ENCODE measurements at places on chromosomes 1 and 21. TPM values are rescaled to one million over a fixed set of nuclear protein-coding genes. Genes with fewer than 3 reads are reported as not detected.

- H3K4me3 ChIP-seq: no peak overlapping the region
- peaks cover 5% of the 10 kb centered on the region for H3K36me3 ChIP-seq
- H3K27ac ChIP-seq: no peak overlapping the region
- H3K4me1 ChIP-seq: peaks cover 6% of the 10 kb centered on the region
Measured at GRCh38 chr21:26025536-26026512, 144.7 kb downstream of the APP start.

GRCh38 chr1:33516428-33516827, 44.0 kb downstream of the ZSCAN20 start:
- no peak for DNase-seq
- H3K27ac ChIP-seq: no peak overlapping the region
- H3K36me3 ChIP-seq: no peaks in the 10 kb centered on the region
- no peak overlapping the region for H3K4me3 ChIP-seq
- no peaks in the 10 kb centered on the region for H3K27me3 ChIP-seq

DNA sequence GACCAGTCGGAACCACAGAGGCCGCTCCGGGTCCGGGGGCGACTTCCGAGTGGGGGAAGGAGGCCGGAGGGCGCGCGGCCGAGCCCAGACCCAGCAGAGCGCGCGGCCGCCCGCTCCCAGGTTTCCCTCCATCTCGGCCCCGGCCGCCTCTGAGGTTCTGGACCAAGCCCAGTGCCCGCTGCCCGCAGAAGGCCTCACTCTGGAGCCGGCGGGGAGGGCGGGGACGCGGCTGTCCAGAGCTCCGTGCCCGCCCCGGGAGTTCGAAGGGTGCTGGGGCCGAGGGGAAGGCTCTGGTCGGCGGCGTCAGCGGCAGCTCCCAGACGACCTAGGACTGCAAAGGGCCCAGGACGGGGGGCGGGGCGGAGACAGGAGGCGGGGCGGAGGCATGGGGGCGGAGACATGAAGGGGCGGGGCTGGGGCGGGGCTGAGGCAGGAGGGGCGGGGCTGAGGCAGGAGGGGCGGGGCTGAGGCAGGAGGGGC, 48.0 kb upstream of the SLC19A1 start:
- H3K4me3 ChIP-seq: no peak overlapping the region
- no peaks in the 10 kb centered on the region for H3K36me3 ChIP-seq

- H3K27me3 ChIP-seq: peaks cover 12% of the 10 kb centered on the region
- no peak overlapping the region for H3K27ac ChIP-seq
- H3K4me3 ChIP-seq: no peak overlapping the region
- no peak for DNase-seq
- no peaks in the 10 kb centered on the region for H3K36me3 ChIP-seq
Measured at GRCh38 chr1:109443476-109443875, 17.2 kb upstream of the PSMA5 start.

- no peak for DNase-seq
- no peak overlapping the region for H3K27ac ChIP-seq
- H3K4me3 ChIP-seq: no peak overlapping the region
- H3K4me1 ChIP-seq: no peaks in the 10 kb centered on the region
- no peaks in the 10 kb centered on the region for H3K36me3 ChIP-seq
- H3K27me3 ChIP-seq: no peaks in the 10 kb centered on the region
Measured at GRCh38 chr1:245704341-245704740, 549.6 kb downstream of the KIF26B start.

- no peak overlapping the region for H3K27ac ChIP-seq
- peaks cover 5% of the 10 kb centered on the region for H3K27me3 ChIP-seq
- no peak for DNase-seq
- H3K4me1 ChIP-seq: no peaks in the 10 kb centered on the region
Measured at GRCh38 chr1:48750109-48750508, 26.6 kb downstream of the BEND5 start.

- H3K4me3 ChIP-seq: no peak overlapping the region
- H3K27ac ChIP-seq: no peak overlapping the region
- no peaks in the 10 kb centered on the region for H3K36me3 ChIP-seq
- H3K27me3 ChIP-seq: no peaks in the 10 kb centered on the region
- no peak for DNase-seq
Measured at GRCh38 chr1:220804202-220804586, 17.5 kb downstream of the MTARC1 start.

Gene SH3BGR
- total RNA-seq: 1.7 TPM

Gene NPHS2
- total RNA-seq: not detected

Gene SLC50A1
- total RNA-seq: 67.4 TPM
